ENCODE measurements at places on chromosomes 5 and 9.

DNA sequence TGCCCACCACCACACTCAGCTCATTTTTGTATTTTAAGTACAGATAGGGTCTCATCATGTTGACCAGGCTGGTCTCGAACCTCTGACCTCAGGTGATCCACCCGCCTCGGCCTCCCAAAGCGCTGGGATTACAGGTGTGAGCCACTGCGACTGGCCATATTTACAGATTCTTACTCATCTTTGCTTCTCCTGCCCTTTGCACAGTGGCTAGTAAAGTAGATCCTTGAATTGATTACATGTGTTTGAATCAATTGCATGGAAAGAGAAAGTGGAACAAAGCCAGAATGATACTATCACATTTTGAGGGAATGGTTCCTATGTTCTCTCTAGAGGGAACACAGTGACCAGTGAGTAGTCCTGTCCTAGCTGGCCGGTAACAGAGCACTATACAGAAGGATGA, 15.4 kb downstream of the KLF4 start:
- no peak for DNase-seq

DNA sequence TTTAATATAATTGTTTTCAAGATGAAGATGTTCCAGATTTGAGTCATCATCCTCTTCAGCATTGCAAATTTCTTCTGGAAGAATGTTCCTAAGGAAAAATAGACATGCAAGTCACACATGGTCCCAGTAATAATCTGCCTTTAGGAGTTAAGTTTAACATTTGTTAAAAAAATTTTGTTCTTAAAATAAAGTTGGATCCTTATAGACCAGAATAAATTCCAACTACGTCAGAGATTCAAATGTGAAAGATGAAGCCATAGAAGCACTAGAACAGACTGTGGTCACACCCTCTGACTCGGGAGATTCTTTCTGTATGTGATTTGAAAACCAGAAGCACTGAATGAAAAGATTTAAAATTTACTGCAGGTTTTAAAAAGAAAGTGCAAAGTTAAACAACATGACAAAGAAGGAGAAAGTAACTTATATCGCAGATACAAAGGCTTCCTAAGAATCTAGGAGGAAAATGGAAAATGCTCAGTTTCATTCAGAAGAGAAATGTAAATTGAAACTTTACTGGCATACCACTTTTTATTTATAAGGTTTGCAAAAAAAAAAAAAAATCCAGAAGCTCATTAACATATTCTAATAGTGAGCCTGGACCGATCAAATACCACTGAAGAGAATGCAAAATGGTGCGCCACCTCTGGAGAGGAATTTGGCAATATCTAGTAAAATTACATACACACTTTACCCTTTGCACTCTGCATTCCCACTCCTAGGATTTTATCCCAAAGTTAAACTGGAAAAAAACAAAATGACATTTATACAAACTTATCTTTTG, 14.3 kb upstream of the ASPN start:
- DNase-seq = no peak

DNA sequence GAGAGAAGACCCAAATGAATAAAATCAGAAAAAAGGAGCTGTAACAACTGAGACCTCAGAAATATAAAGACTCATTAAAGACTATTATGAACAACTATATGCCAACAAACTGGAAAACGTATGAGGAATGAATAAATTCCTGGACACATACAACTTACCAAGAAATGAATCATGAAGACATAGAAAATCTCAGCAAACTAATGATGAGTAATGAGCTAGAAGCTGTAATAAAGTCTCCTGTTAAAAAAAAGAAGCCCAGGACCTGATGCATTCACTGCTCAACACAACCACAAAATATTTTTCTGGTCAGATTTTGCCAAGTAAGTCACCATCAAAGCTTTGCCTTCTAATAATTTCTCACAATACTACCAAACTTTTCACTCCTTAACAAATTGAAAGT, 666.7 kb downstream of the LRRC70 start:
- no peak for DNase-seq

GRCh38 chr9:131677444-131678180, 62.3 kb downstream of the RAPGEF1 start:
- DNase-seq = no peak

DNA sequence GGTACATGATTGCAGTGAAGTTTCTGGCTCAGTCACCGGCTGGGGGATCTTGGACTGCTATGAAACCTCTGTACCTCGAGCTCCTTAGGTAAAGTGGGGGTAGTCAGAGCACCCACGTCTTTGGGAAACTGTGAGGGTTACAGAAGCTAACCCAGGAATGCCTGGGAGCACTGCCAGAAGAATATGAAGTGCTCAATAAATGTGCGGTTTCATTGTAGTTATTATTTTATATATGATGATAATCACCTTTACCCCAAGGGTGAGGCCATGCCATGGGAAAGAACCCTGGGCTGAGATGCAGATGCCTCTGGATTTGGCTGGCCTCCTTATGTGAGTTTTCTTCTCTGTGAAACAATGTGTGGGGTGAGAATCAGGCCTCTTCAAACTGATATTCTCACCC, 3.7 kb downstream of the NPR3 start:
- no peak for DNase-seq

GRCh38 chr5:180810959-180811622, 8.5 kb upstream of the MGAT1 start:
- DNase-seq = no peak

- DNase-seq = no peak
These were observed 336.3 kb downstream of the RASEF start for GRCh38 chr9:82726424-82727276.

DNA sequence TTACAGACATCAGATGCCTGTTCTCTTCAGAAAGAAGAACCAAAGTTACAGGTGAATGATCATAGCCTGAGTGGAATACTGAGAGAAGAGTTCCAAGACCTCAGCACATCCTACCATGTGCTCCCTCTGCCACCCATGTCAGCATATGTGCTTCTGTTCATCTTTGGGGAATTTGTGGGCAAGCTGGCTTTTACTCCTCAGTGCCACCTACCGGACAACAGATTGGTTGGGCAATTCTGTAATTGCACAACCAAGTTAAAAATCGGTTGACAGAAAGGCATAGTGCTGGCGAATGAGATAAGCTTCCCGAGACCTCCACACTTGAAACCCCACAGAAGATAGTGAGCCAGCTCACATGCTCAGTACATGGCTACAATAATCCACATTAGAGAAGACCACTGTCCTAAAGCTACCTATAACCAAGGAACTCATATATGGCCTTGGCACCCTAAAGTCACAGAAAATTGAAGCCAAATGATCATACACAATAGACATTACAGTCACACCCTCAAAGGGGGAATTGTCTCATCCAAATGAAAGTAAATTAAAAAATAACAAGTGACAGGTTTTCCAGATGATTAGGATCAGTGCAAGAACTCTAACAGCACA, 1238.0 kb upstream of the NUDT12 start:
- no peak for DNase-seq

- no peak for DNase-seq
These were observed 58.3 kb downstream of the NIPBL start for GRCh38 chr5:36934740-36935356.

DNA sequence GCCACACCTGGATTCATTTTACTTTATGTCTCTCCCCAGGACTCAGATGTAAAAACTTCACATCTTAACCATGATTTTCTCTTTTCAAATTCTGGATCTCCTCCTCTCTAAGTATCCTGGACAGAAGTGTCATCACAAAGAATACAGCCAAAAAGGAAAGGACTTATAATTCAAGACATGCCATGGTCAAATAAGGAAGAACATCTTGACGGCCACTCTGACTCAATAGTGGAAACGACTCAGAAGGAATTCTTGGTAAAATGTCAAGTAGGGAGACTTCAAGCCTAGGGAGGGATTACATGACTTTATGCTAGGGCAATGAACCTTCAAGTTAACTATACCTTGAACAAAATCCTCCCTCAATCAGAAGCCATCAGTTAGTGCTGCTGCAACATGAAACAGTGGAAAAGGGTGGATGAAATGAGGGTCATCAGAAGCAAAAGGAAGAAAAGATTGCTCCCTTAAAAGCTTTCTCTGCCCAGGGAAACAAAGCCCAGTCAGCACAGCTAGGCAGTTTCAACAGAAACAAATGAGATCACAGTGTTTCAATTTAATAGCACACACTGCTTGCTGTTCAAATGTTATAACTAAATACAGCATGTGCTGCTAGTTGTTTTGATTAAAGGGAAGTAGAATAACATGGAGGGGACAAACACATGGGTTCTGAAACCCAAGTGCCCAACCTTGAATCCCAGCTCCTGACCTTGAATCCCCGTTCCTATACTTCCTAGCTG, 101.4 kb downstream of the LPAR1 start:
- no peak for DNase-seq

DNA sequence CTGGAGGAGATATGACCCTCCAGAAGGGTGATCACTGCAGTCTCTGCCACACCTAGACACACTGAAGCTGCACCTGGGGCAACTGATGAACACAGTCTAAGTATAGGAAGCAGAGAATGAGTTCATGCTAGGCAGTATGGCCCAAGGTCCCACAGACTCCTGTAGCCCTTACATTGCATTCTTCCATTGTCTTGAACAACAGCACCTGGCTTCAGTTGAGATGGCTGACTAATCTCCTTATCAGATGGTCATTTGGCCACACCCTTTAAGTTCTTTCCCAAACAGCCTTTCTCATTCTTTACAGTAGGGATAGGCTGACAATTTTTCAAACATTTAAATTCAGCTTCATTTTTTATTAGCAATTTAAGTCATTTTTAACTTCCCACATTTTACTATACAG, 23.1 kb downstream of the CENPK start:
- DNase-seq = no peak

DNA sequence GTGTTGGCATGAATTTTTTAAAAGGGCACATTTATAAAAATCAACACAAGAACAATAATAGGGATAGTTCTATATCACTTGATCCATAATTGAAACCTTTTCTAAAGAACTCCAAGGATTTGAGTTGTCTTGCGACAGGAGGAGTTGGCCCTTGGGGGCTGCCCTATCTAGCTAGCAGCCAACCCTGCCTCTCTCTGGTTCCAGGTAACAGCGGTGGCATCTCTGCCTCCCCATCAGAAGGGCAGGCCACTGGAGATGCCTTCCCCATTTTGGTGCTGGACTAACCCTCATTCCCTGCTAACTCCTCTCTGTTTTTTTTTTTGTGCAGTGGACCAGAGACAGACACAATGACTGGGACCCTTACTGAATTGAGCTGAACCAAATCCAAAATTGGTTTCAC, 393.0 kb downstream of the MED10 start:
- no peak for DNase-seq

DNA sequence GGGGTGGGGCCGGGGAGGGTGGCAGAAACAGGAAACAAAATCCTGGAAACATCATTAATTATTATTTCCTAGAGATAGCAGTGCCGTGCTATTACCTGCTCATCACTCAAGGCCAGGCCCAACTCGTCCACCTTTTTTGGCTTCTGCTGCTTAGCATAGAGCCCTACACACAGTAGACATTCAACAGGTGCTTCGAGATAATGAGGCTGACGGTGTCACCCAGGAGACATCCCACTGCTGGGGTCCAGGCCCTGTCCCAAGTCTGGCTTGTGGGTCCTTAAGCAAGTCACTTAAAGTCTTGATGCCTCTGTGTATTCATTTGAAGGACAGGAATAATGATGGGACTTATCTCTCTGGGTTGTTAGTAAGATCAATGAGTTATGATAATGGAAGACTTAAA, 506.6 kb downstream of the BNC2 start:
- no peak for DNase-seq

GRCh38 chr5:41808294-41808693, 61.9 kb downstream of the OXCT1 start:
- no peak for DNase-seq

- DNase-seq = no peak
These were observed 212.0 kb upstream of the KIF2A start for GRCh38 chr5:62093976-62094375.

- DNase-seq = no peak
These were observed 25.1 kb downstream of the KLF4 start for GRCh38 chr9:107464516-107464915.

All from lower lobe of right lung (tissue), 2 donors.